Heart left ventricle (tissue), 16 donors: ENCODE measurements at places on chromosomes 11 and 22. TPM values are rescaled to one million over a fixed set of nuclear protein-coding genes. Genes with fewer than 3 reads are reported as not detected.

DNA sequence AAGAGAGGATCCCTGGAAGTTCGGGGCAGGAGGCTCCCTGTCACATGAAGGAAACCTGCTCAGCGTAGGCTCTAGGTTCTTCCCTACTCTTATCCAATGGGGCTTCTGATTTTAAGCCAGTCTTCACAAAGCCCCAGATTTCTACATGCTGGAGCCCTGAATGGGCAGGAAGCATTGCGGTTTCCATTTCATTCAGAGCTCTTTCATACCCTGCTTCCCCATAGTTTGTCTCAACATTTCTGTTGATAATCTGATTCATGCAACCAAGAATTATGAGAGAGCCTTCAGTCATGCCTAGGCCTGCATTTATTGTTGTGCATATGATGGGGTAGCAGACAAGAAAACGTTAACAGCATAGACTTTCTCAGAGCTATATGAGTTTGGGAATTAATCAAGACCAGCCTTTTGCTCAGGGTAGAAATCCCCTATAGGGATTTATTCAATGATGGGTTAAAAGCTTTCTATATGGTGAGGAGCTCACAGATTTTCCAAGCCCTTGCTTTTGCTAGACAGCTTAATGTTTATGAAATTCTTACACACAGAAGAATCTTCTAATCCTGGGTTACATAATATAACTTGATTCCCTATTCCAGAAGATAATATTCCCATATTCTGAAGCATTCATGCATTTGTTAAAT lies 15.9 kb downstream of the OR51B4 start:
- no peak for DNase-seq

DNA sequence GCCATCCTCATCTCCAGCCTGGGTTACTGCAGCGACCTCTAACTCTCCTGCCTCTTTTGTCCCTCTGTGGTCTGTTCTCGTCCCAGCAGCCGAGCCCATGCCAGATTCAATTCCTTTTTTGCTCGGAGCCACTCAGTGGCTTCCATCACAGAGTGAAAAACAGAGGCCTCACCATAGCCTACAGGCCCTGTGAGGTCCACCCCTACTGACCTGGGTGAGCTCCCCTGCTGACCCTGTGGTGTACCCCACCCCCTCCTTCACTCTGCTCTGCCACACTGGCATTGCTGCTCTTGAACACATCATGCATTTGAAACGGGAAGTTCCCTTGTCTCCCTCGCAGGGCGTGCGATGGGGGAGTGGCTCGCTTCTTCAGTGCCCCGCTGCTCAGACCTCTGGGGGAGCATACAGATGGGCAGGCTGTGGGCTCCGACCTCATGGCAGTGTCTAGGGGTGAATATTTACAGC lies 2.1 kb downstream of the AIP start:
- peak; percentile 27 for DNase-seq

DNA sequence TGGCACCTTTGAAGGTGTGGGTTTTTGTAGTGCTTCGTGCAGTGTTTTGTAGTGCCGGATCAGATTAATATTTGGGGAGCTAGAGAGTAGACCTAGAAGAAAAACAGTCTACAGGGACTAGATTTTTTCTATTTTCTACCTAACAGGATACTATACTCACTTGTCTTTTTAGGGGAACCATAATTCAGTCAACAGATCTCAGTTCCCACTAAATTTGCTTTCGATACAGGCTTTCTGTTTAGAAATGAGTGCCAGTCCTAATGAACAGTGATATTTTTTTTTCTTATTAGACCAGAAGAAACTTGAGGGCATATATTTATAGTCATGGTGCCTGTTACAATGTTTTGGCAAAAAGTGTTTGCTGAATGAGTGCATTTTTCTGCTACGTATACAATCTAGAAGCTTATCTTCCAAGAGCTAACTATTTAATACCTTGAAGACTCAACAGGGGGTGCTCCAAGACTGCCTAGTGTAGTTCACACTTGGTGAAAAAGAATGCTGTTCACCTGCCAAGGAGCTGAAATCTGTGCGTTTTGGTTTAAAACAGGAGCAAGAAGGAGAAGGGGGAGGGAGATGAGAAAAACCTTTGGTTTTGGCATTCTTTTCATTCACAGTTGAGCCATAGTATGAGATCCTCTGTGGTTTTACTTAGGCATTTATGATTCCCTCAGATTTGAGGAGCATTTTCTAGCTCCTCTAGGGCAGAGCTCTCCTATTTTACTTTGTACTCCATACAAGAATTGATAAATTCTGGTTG lies 44.9 kb upstream of the VSTM5 start:
- no peak for DNase-seq

GRCh38 chr11:73236854-73237253 lies 18.8 kb downstream of the P2RY2 start:
- DNase-seq, result peak; percentile 48

The LYVE1 gene
- total RNA-seq, result 87.0 TPM

- peak; percentile 98 for DNase-seq
These were observed at the start of the genes NCAPD3 and VPS26B for GRCh38 chr11:134223836-134224709. Gene NCAPD3 (minus strand): TSS chr11:134223967. CDS start chr11:134223926, 41 bp downstream. Gene VPS26B (plus strand): TSS chr11:134224671. CDS start chr11:134225123, 452 bp downstream.

The OR51B4 gene
- total RNA-seq, result not detected

- DNase-seq, result no peak
These were observed 127.3 kb upstream of the TOP3B start for GRCh38 chr22:22109693-22110466.

- peak; percentile 67 for DNase-seq
These were observed at the start of gene ESAM for GRCh38 chr11:124762105-124762623. Gene ESAM (minus strand): TSS chr11:124762290. CDS start chr11:124762154, 136 bp downstream.

GRCh38 chr22:43879901-43880540 lies 11.8 kb downstream of the PNPLA5 start:
- no peak for DNase-seq

The RBMXL2 gene
- not detected for total RNA-seq

DNA sequence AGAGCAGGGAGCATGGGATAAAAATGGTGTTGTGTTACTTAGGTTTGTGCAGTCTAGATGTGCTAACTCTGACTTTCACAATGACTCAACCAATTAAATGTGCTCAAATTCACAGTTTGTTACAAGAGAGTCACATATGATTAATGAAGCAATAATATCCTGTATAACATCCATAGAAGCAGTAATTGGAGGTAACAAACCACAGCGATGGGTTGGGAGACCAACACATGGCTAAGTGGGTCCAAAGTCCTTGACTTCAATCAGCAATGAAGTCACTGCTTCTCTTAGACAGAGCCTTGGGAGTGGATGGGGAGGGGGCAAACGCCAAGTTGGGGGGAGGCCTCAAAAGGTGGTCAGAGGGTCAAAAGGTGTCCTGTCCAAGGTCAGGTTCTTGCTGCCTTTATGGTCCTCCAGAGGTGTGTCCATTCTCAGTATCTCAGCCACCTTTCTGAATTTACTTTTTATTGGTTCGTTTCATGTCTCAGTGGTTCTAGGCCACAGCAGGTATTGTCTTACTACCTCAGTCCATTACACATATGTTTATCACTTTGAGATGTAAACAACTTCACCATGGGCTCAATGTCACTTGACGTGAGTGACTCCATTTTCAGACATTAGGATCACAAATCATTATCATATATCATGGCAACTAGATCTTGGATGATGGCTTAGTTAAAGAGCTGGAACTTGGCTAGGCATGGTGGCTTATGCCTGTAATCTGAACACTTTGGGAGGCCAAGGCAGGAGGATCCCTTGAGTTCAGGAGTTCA lies 32.4 kb downstream of the SLN start:
- no peak for DNase-seq

GRCh38 chr22:43449831-43450225 lies 38.0 kb downstream of the MPPED1 start:
- DNase-seq, result no peak

DNA sequence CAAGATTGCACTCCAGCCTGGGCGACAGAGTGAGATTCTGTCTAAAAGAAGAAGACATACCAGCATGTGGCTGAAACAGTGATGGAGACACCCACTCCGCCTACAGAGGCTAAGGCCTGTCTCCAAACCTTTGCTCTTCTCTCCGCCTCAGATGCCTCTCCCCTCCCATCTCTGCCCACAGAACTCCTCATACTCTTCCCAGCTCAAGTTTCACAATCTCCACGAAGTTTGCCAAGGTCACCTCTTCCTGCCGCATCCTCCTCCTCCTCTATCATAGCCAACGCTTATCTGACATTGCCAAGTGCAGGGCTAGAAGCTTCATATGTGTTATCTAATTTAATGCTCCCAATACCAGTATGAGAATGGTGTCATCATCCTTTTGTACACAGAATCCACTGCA lies 25.9 kb upstream of the FBLN1 start:
- no peak for DNase-seq

The BLID gene
- not detected for total RNA-seq

GRCh38 chr11:94851864-94852636 lies 83.9 kb downstream of the AMOTL1 start:
- DNase-seq, result no peak

The DPAGT1 gene
- 16.5 TPM for total RNA-seq
